A549 treated with CORT108297 at 1 μM for 4 hours (cell line): ENCODE measurements at places on chromosomes 5 and 9. TPM values are rescaled to one million over a fixed set of nuclear protein-coding genes. Genes with fewer than 3 reads are reported as not detected.

C6 gene
- total RNA-seq, result not detected in 5 replicates

ABHD17B gene
- total RNA-seq, result 15.0 to 17.3 TPM (median 16.8 TPM) in 5 replicates

FOXD4 gene
- 0.25 to 0.82 TPM (median 0.44 TPM) in 5 replicates for total RNA-seq

PHF2 gene
- total RNA-seq, result 15.5 to 18.9 TPM (median 17.2 TPM) in 5 replicates

LECT2 gene
- total RNA-seq, result not detected in 5 replicates

CCL21 gene
- not detected in 5 replicates for total RNA-seq

SLC36A3 gene
- not detected in 5 replicates for total RNA-seq

PAPPA gene
- 24.8 to 45.0 TPM (median 35.3 TPM) in 5 replicates for total RNA-seq
